Naive thymus-derived CD8-positive, alpha-beta T cell (primary cell): ENCODE measurements at places on chromosomes 6 and 20. TPM values are rescaled to one million over a fixed set of nuclear protein-coding genes. Genes with fewer than 3 reads are reported as not detected.

The SLC26A8 gene
- polyA plus RNA-seq, result not detected

The UBD gene
- polyA plus RNA-seq, result not detected

The BTN1A1 gene
- not detected for polyA plus RNA-seq

DNA sequence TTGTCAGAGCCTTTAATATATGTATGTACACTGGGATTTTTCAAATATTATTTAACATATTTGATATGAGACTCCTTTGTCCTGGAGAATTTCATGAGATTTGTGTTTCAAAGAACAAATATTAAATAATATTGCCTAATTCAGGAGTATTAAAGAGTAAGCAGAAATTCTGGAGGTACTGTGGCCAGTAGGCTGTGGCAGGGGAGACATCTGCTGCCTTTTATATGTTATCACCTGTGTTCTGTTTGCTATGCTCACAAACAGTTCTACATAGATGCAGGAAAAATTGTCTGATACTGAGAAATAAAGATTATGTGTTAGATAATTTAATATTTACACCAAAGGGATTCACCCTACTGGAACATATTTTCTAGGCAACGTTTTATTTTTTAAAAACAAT, 395.4 kb upstream of the SLC35B3 start:
- no peak for DNase-seq

DNA sequence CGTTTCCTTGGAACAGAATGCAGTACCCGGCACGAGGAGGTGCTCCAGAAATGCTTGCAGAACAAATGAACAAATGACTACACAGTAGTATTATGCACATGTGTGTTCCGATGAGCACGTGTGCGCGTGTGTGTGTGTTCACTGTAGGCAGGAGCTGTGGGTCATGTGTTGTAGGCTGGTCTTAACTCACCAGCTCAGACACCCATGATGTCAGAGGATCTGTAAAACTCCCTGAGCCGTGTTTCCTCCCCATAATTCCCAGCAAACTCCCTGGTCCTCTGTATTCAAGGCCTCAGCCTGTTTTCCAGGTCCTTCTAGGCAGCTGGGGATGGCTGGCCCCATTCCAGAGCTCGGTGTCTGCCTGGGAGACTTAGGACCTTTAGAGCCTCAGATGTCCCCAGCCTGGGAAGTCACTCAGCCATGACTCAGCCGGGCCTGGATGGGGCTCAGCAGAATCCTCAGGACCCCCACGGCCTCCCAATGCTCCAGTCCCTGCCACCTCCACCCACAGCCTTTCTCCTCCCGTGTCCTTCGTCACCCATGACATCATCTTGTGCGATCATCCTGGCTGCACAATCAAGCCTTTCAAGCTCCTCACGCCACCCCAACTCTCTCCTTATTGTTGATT, 475.0 kb upstream of the SULF2 start:
- DNase-seq, result no peak

DNA sequence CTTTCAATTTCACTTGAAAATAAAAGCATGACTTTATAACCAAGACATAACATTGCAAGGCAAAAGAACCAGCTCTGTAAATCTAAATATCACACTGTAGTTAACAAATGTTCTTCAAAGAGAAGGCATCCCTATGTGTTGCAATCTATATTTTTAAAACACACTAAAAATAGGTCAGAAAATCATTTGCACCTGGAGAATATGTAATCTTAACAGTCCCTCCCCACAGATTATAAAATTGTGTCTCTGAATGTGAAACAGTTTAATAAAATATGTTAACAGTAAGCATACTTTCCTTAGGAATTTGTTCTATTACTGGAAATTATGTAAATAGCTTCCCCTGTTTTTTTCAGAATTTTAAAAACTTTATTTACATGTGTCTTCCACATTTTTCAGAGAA, 351.9 kb downstream of the COL12A1 start:
- DNase-seq, result no peak

GRCh38 chr6:135850882-135851281, 619 bp upstream of the PDE7B start:
- no peak for DNase-seq

DNA sequence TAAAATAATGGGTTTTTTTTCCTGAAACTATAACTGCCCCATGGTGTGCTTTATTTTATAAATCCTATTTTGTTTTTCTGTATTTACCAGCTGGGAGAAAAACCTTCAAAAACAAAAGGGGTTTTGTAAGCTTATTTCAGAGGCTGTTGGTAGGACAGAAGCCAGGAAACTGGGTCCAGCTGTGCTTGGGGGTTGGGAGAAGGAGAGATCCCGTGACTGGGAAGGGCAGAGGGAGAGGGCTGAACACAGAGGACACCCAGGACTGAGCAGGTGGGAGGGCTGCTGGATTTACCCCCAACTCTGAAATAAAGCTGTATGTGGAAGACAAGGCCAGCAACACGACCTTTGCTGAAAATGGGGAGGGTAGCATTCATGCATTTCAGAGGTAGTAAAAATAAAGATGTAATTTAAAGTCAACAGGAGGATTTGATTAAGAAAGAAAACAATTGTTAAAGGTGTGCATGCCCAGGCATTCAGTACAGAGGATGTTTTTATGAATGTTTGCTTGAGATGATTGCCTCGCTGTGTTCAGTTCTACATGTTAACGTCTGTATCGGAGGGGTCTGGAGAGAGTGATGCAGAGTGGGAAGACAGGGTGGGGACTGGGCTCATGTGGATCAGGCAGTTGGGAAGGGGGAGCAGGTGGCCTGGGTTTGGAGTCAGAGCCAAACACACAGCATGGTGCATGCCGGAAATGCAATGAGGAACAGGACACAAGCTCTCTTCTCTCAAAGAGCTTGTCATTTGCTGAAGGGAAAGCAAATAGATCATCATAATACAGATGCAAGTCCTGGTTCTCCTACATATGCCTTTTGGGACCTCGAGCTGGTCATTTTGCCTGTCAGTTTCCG, 21.4 kb downstream of the ARFGEF3 start:
- DNase-seq, result no peak

DNA sequence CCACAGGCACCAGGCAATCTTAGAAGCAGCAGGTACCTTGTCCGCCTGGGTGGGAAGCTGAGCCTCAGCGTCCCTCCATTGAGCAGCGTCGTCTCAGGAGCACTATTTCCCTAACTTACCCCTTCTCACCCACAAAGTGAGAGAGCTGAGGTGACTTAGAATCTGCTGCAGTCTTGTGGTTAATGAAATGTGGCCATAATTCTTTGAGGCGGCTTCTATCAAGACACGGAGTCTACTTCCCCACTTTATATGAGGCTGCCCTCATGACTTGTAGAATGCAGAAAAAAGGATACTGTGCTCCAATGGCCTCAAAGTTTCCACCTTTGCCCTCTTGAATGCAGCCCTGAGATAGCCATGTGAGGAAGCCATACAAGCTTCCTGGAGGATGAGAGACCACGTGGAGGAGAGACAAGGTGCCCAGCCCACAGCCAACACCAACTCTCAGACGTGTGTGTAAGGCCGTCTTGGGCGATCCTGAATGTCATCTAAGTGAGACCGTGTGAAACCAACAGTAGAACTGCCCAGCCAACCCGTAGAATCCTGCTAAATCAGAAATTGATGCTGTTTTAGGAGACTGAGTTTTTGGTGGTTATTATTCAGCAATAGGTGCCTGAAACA, 9.1 kb upstream of the TAGAP start:
- no peak for DNase-seq

DNA sequence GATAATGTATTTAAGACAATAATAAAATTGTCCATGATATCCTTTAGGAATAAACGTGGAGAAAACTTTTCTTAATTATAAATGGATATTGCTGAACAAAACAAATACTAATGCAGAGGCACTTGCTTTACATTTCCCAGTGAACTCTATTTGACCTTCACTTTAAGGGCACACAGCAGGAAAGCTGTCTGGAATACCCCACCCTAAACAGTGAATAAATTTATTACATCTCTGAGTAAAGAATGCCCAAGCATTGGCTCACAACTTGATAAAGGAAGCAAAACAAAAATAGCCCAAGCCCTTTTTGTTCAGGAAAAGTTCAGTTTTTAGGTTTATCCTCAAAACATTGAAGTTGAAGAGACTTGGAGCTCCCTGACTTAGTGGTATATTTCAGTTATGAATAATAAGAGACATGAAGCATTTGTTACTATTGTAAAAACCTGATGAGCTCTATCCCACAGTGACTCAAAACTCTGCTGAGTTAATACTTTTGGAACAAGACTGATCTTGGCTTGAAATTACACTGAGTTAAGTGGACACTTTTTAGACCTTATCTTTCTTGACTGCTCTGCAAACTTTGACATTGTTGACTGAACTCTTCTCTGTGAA, 353.9 kb downstream of the BCKDHB start:
- DNase-seq, result no peak

- DNase-seq, result no peak
Observed at GRCh38 chr6:134094441-134094840, 42.0 kb upstream of the SLC2A12 start.
